ENCODE measurements at places on chromosomes 6 and 20. TPM values are rescaled to one million over a fixed set of nuclear protein-coding genes. Genes with fewer than 3 reads are reported as not detected.

Gene SLCO4A1
- 49.7 TPM for total RNA-seq

Gene SAMD3
- total RNA-seq: not detected

Gene LINC00237
- not detected for total RNA-seq

Gene STX11
- 4.1 TPM for total RNA-seq

Gene DEFB132
- total RNA-seq: not detected

Gene CNR1
- total RNA-seq: 1.2 TPM

Gene RIPOR3
- total RNA-seq: 0.41 TPM
